ENCODE measurements at places on chromosomes 4 and X.
A peak's percentile ranks its signal among the peaks of the same experiment; 100 is the strongest.

DNA sequence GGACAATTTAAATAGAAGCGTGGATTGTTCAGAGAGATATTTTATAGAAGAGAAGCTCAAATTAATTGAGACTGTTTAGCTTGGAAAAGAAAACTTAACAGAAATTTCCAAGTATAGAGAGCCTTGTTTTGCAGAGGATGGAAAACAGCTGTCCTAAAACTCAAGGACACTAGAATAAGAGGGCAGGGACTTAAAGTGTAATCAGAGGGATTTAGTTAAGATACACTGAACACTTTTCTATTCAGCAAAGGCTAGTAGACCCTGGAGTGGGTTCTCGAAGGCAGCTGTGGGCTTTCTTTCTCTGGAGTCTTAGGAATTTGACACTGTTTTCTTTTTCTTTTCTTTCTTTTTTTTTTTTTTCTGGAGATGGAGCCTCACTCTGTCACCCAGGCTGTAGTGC lies 92.7 kb upstream of the ARX start:
- no peak overlapping the region for H3K4me3 ChIP-seq
- H3K4me1 ChIP-seq: no peaks in the 10 kb centered on the region
- H3K27ac ChIP-seq: no peak overlapping the region
- no peaks in the 10 kb centered on the region for H3K36me3 ChIP-seq
- no peaks in the 10 kb centered on the region for H3K27me3 ChIP-seq

GRCh38 chr4:100547541-100548199 lies 29.8 kb upstream of the EMCN start:
- no peaks in the 10 kb centered on the region for H3K27me3 ChIP-seq
- no peak overlapping the region for H3K4me3 ChIP-seq
- H3K36me3 ChIP-seq: no peaks in the 10 kb centered on the region
- H3K4me1 ChIP-seq: no peaks in the 10 kb centered on the region
- no peak overlapping the region for H3K27ac ChIP-seq

GRCh38 chr4:184787766-184788503 lies 37.8 kb downstream of the ACSL1 start:
- H3K27ac ChIP-seq: no peak overlapping the region
- H3K36me3 ChIP-seq: no peaks in the 10 kb centered on the region
- H3K27me3 ChIP-seq: no peaks in the 10 kb centered on the region
- DNase-seq: no peak

DNA sequence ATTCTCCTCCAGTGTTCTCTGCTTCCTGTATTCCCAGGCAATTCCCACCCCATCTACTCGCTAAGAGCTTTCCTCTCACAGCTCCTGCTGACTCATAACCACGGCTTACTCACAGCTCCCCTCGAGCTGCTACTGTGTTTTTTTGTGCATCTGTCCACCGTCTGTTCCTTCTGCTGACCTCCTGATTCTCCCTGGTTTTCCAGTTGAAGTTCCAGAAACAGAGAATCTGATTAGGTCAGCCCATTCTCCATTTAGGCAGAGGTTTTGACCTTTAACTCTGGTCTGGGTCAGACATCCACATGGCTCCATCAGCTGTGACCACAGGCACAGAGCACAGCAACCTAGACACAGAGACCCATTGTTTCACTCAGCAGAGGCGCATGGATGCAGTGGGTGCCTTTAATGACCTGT lies 5.5 kb upstream of the SMIM20 start:
- H3K36me3 ChIP-seq: no peaks in the 10 kb centered on the region
- no peaks in the 10 kb centered on the region for H3K27me3 ChIP-seq
- peak; percentile 66 for DNase-seq
- H3K27ac ChIP-seq: peak overlapping the region; percentile 13
- H3K4me1 ChIP-seq: peaks cover 23% of the 10 kb centered on the region

- H3K27ac ChIP-seq: no peak overlapping the region
- H3K27me3 ChIP-seq: no peaks in the 10 kb centered on the region
- H3K4me1 ChIP-seq: no peaks in the 10 kb centered on the region
Measured at GRCh38 chr4:25939330-25939729, 25.3 kb downstream of the SMIM20 start.

DNA sequence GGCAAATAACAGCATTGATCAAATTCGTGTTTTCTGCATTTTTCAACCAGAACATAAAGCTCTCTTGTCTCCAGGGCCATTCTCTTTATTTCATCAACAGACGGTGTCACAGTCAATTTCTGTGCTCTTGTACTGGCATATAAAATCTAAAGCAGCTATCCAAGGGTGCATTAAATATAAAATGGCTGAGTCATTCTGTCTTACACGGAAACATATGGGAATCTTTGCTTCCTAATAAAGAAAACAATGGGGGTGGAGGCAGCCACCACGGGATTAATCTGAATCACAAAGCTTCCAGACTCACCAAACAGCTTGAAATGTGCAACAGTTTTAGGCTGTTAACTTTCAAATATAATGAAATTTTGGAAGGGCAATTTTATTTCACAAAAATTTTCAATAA lies 132.6 kb downstream of the IL15 start:
- H3K4me1 ChIP-seq: no peaks in the 10 kb centered on the region
- no peaks in the 10 kb centered on the region for H3K27me3 ChIP-seq
- no peak overlapping the region for H3K4me3 ChIP-seq

DNA sequence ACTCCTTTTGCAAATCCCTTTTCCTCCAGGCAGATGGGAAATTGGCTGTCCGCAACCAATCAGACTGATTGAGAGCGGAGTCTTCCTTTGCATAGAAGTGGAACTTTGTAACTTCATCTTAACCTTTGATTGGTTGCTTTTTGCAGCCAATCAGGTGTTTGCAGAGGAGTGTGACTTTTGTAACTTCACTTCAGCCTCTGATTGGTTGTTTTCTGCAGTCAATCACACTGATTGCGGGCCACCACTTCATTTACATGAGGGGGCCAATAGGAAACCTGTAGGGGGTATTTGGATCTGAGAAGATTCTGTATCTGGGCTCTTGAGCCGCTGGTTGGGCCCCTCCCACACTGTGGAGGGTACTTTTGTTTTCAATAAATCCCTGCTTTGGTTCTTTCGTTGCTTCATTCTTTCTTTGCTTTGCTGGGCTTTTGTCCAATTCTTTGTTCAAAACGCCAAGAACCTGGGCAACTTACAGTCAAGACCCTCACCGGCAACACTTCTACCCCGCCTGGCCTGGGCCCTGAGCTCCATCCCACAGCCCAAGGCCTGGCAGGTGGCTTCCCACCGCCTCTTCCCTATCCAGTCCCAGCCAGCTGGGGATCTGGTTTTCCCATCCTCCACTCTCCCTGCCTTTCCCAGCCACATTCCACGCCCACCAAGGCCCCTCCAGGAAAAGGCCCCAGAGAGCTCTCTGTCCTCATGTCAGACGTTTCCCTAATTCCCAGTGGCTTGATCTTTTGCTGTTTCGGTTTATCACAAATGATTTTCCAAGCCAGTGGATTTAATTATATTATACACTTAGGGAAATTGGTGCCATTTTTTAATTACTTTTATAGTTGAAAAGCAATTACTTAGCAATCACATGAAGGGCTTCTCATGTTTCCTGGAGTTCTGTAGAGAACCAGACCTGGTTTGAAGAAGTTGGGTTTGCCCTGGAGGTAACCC lies 110.2 kb upstream of the STX18 start:
- no peaks in the 10 kb centered on the region for H3K36me3 ChIP-seq
- DNase-seq: no peak
- H3K4me3 ChIP-seq: no peak overlapping the region
- no peaks in the 10 kb centered on the region for H3K4me1 ChIP-seq
- no peaks in the 10 kb centered on the region for H3K27me3 ChIP-seq
- H3K27ac ChIP-seq: no peak overlapping the region

DNA sequence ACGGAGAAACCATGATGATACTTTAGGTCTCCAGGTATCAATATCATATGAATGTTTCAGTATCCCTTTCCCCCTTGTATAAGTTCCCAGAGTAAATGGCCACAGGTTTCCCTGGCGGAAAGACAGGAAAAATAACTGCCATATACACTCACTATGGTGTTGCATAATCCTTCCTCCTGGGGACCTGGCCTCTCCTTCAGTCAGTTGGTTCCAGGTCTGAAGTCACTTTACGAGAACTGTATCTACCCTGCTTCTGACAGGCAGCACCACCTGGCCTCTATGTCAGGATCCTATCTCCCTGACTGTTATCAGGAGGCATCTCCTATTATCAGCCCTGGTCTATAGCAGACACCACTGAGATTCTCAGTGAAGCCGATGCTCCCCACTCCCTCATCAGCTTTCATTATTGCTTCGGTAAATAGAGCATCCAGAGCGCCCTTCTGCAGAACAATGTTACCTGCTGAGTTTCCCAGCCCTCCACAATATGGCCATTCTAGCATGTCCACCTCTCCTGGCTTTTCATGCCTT lies 22.6 kb downstream of the HAUS3 start:
- peaks cover 9% of the 10 kb centered on the region for H3K4me1 ChIP-seq
- no peaks in the 10 kb centered on the region for H3K27me3 ChIP-seq
- H3K4me3 ChIP-seq: no peak overlapping the region
- no peak overlapping the region for H3K27ac ChIP-seq
- DNase-seq: no peak
- no peaks in the 10 kb centered on the region for H3K36me3 ChIP-seq

DNA sequence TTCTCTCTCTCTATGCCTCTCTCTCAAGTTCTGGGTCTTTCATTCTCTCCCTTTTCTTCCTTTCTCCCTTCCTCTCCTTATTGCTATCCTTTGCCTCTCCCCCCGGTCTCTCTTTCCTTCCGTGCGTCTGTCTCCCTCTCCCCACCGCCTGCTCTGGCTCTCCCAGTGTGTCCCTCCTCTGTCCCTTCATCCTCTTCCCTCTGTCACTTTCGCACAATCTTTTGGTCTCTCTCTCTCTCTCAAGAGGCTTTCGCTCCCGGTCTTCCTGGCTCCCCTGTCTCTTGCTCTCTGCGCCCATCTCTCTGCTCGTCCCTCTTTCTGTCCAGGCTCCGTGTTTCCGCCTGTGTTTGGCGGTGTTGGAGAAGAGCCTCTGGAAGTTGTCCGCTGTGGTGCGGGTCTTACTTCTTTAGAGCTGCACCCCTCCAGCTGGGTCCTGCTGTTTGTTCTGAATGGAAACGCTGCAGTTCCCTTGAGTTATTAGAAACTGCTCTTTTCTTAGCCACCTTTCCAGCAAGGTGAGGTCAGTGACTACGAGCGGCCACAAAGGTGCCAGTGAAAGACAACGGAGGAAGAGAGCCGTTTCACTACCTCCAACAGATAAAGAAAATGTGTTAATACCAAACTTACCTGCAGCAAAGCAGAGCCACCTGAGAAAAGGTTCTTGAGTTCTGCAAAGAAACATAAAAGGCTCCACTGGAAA lies 1.1 kb downstream of the BMPR1B start:
- H3K36me3 ChIP-seq: no peaks in the 10 kb centered on the region
- H3K27me3 ChIP-seq: peaks cover 6% of the 10 kb centered on the region
- no peak overlapping the region for H3K4me3 ChIP-seq
- no peaks in the 10 kb centered on the region for H3K4me1 ChIP-seq

DNA sequence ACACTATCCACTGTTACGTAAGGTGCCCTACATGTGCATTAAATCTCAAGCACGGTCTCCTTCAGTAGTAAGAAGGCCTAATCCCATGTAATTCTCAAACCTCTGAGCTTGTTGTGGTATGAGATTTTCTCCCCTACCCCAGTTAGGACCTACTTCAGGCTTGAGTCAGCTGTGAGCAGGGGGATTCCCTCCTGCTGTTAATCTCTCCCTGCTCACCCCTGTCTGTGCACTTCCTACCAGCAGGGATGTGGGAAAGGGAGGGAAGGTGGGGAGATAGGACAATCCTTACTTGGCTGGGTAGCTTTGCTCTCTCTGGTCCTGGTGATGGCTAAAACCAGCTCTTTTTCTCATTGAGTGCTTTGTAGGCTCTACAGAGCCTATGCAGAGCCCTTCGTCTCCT lies 60.8 kb downstream of the PALLD start:
- no peaks in the 10 kb centered on the region for H3K36me3 ChIP-seq
- H3K4me1 ChIP-seq: no peaks in the 10 kb centered on the region
- no peaks in the 10 kb centered on the region for H3K27me3 ChIP-seq

- H3K4me1 ChIP-seq: no peaks in the 10 kb centered on the region
- DNase-seq: peak; percentile 14
- no peak overlapping the region for H3K4me3 ChIP-seq
- H3K36me3 ChIP-seq: no peaks in the 10 kb centered on the region
- H3K27me3 ChIP-seq: no peaks in the 10 kb centered on the region
Measured at GRCh38 chrX:71650333-71650969, 16.9 kb upstream of the LOC101059915 start.

GRCh38 chr4:123802082-123802645 lies 405.6 kb downstream of the SPRY1 start:
- H3K27me3 ChIP-seq: no peaks in the 10 kb centered on the region
- DNase-seq: no peak
- H3K4me3 ChIP-seq: no peak overlapping the region
- H3K36me3 ChIP-seq: no peaks in the 10 kb centered on the region
- no peak overlapping the region for H3K27ac ChIP-seq
- H3K4me1 ChIP-seq: peaks cover 8% of the 10 kb centered on the region

GRCh38 chrX:101564651-101565050 lies 14.3 kb downstream of the ARMCX1 start:
- no peak overlapping the region for H3K4me3 ChIP-seq
- no peaks in the 10 kb centered on the region for H3K27me3 ChIP-seq
- no peaks in the 10 kb centered on the region for H3K4me1 ChIP-seq
- H3K27ac ChIP-seq: no peak overlapping the region

- peaks cover 43% of the 10 kb centered on the region for H3K4me1 ChIP-seq
- no peaks in the 10 kb centered on the region for H3K27me3 ChIP-seq
- DNase-seq: no peak
- H3K27ac ChIP-seq: no peak overlapping the region
- H3K36me3 ChIP-seq: no peaks in the 10 kb centered on the region
- no peak overlapping the region for H3K4me3 ChIP-seq
Measured at GRCh38 chrX:43880425-43880824, 1.8 kb downstream of the MAOB start.

DNA sequence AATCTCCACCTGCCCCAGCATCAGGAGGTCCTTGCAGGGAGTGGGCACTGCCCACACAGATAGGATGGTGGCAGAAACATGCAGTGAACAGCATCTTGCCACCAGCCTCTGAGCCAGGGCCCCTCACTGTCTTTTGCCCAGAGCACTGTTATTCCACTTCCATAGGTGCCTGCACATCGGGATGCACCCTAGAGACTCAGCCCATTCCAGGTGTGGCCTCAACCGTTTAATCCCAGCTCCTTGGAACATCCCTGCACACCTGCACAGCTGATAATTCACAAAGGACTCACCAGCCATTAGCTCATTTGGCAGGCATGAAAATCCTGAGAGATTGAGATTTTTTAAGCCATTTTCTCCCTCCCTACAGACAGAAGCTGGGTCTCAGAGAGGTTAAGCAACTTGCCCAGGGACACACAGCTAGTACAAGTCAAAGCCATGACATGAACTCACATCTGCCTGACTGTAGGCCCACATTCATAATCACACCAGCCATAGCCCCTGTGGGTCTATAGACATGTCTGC lies 116.3 kb downstream of the EFNB1 start:
- H3K4me1 ChIP-seq: peaks cover 16% of the 10 kb centered on the region
- no peak overlapping the region for H3K4me3 ChIP-seq
- H3K27ac ChIP-seq: no peak overlapping the region
- H3K36me3 ChIP-seq: no peaks in the 10 kb centered on the region
- DNase-seq: no peak

GRCh38 chr4:80539190-80539589 lies 203.7 kb downstream of the CFAP299 start:
- no peak overlapping the region for H3K4me3 ChIP-seq
- no peaks in the 10 kb centered on the region for H3K4me1 ChIP-seq
- no peak overlapping the region for H3K27ac ChIP-seq
- no peaks in the 10 kb centered on the region for H3K36me3 ChIP-seq
- DNase-seq: no peak

GRCh38 chr4:165756836-165757235 lies 116.2 kb upstream of the TLL1 start:
- H3K27ac ChIP-seq: no peak overlapping the region
- H3K27me3 ChIP-seq: no peaks in the 10 kb centered on the region
- H3K36me3 ChIP-seq: no peaks in the 10 kb centered on the region
- H3K4me1 ChIP-seq: no peaks in the 10 kb centered on the region
- DNase-seq: no peak

- H3K27ac ChIP-seq: no peak overlapping the region
- no peaks in the 10 kb centered on the region for H3K27me3 ChIP-seq
- DNase-seq: no peak
- peaks cover 30% of the 10 kb centered on the region for H3K4me1 ChIP-seq
- no peak overlapping the region for H3K4me3 ChIP-seq
Measured at GRCh38 chr4:1846580-1846979, 9.4 kb downstream of the LETM1 start.

All from HepG2 (cell line).